ENCODE measurements at places on chromosomes 3 and 15.

GRCh38 chr3:45838466-45838865 is 3.5 kb downstream of the LZTFL1 start:
- DNase-seq: no peak

DNA sequence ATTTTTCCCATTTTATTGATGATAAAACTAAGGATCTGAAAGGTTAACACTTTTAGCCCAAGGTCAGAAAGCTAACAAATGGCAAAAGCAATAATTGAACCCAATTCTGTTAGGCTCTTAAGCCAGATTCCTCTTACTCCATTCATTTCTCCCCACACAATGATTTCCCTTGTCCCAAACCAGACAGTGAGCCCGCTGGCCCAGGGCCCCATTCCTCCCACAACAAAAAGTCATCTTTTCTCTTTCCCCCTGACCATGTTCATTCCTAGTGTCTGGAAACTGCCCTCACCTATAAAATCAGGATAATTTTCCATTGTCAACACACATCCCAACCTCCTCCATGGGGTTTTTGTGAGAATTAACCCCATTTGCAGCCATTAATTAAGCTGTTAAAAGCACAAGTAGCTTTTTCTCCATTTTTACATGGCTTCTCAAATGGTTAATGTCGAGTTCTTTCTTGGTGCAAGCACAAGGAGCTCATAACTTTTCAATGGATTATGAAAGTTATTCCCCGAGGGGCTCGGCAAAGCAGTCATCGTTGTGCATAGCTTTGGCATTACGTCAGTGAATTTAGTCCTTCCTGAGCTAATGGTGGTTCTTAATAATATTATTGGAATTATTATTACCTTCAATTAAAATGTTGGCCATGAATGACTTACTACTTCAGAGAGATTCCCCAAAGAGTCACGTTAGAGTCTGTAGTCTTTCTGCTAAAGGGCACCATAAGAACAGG is 151.0 kb upstream of the WNT5A start:
- no peak for DNase-seq

- DNase-seq: no peak
Measured at GRCh38 chr15:66702787-66703539, 927 bp downstream of the SMAD6 start.

DNA sequence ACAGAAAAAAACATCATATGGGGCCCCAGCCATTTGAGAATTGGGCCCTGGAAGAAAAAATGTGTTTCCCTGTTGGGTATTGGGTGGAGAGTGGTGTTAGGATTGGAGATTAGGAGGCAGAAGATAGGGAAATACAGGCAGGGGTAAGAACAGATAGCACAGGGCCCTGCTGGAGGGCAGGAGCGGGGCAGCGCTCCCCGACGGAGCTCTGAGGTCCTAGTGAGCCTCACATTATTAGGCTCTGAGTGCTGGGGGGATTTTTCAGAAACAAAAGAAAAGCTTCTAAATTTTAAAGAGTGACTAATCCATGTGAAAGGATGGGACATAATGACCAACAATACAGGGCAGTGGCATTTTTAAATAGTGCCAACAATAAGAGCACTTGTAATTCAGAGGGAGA is 241.2 kb downstream of the SOX2 start:
- no peak for DNase-seq

- DNase-seq: no peak
Measured at GRCh38 chr3:147130461-147130860, 275.9 kb downstream of the ZIC4 start.

DNA sequence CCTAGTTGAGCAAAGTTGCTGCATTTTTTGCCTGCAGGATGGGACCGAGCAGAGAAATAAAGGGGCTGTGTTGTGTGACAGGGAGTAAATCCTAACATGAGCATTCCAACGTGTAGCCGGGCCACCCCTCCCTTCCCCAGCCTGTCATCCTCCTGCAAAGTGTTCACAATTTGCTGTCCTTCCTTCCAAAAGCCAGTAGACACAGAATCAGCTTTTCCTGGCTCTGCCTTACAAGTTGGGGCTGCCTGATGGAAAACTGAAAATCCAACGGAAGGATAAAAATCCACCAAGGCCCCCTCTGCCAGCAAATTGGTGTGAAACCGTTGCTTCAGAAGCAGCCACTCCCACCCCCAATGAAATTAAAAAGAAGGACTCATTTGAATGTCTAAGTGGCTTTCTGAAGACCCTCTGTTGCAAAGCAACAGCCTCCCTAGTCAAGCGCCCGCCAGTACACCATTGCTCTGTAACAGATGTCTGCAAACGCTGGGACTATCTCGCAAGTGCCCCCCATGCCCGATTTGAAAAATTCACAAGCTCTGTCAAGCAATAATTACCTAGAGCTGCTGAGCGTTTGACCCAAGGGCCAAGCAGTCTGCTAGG is 665 bp downstream of the FRMD4B start:
- no peak for DNase-seq

- DNase-seq: no peak
Measured at GRCh38 chr3:197093871-197094270, 64.3 kb upstream of the MELTF start.

DNA sequence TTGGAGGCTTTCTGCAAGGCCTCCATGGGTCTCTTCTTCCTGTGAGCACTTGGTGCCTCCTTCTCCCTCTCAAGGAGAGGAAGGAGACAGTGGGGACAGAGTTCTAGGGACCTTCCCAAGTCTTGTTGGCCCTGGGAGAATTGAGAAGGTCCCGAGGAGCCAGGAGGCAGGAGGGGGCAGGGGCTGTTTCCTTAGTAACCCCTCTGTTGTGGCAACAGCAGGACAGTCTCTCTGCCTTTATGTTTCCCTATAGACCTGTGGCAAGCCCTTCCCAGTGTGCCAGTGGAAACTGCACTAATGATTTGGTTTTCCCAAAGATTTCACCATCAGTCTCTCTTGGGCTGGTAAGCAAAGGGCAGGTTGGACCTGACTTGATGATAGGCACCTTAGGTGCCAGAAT is 87.8 kb upstream of the GALNT15 start:
- DNase-seq: no peak

GRCh38 chr3:43013743-43014155 is 34.6 kb downstream of the GASK1A start:
- DNase-seq: no peak

GRCh38 chr3:136714020-136714419 is 38.2 kb downstream of the STAG1 start:
- DNase-seq: no peak

GRCh38 chr3:50620420-50620819 is 3.5 kb downstream of the MAPKAPK3 start:
- no peak for DNase-seq

- DNase-seq: no peak
Measured at GRCh38 chr3:42906070-42906847, at the start of gene ZNF662. ZNF662 (plus strand) TSS chr3:42906142; CDS start chr3:42908115, 1,973 bp downstream.

GRCh38 chr3:8879347-8879944 is 83.8 kb downstream of the RAD18 start:
- DNase-seq: no peak
